ENCODE measurements at places on chromosomes 4 and X. TPM values are rescaled to one million over a fixed set of nuclear protein-coding genes. Genes with fewer than 3 reads are reported as not detected.

The FAM133A gene
- total RNA-seq = not detected

The RAB39B gene
- total RNA-seq = 0.52 TPM

The CXCL1 gene
- total RNA-seq = 5.3 TPM

The ERAS gene
- not detected for total RNA-seq

The CXorf65 gene
- total RNA-seq = not detected

The FAM9B gene
- not detected for total RNA-seq

The APBB2 gene
- total RNA-seq = 36.0 TPM

The CDX4 gene
- total RNA-seq = not detected

The CT47B1 gene
- not detected for total RNA-seq

Data from dermis lymphatic vessel endothelial cell (primary cell).